Astrocyte (in vitro differentiated cells and primary cell): ENCODE measurements at places on chromosomes 5 and 9.

DNA sequence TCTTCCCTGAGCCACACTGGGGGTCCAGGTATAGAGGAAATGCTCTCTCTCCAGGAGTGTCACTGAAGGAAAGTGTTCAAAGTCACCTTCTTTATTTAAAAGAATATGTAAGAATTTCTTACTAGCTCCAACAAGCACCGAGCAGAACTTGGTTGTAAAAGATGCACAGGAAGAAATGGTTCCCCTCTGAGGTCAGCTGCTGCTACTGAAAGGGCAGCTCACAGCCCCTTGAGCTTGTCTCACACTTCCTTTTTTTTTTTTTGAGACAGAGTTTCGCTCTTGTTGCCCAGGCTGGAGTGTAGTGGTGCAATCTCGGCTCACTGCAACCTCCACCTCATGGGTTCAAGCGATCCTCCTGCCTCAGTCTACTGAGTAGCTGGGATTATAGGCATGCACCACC is 77.2 kb downstream of the PRRT1B start:
- no peak for DNase-seq

- no peak for DNase-seq
Observed at GRCh38 chr5:178355671-178356070, 123.1 kb upstream of the PHYKPL start.

DNA sequence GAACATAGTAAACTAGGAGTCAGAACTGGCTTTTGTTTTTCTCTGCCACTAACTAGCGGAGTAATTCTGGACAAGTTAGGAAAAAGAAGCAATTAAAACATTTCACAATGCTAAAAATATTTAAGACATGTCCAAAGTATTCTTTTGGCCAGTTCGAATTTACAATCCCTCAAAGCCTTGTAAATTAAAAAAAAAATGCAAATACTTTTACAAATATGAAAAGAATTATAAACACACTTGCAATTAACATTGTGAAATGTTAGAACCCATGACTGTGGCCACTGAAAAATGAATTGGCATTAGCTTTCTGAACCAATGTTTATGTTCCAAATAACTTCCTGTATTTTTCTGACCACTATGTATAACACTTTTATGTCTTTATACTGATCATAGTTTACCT is 2.2 kb downstream of the RAD1 start:
- DNase-seq, result peak; percentile 38

GRCh38 chr5:122879076-122879475 is 33.7 kb downstream of the SNX24 start:
- no peak for DNase-seq

DNA sequence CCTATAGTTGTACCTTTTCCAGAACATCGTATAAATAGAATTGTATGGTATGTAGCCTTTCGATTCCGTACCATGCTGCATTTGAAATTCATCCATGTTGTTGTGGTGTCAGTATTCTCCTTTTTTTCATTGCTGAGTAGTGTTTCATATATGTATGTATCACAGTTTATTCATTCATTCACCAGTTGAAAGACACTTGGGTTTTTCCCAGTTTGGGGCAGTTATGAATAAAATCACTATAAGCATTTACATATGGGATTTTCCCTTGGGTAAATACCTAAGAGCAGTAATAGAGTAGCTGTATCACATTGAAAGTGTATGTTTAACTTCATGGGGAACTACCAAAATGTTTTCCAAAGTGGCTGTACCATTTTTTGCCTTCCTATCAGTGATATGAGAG is 16.1 kb upstream of the FKTN start:
- no peak for DNase-seq

DNA sequence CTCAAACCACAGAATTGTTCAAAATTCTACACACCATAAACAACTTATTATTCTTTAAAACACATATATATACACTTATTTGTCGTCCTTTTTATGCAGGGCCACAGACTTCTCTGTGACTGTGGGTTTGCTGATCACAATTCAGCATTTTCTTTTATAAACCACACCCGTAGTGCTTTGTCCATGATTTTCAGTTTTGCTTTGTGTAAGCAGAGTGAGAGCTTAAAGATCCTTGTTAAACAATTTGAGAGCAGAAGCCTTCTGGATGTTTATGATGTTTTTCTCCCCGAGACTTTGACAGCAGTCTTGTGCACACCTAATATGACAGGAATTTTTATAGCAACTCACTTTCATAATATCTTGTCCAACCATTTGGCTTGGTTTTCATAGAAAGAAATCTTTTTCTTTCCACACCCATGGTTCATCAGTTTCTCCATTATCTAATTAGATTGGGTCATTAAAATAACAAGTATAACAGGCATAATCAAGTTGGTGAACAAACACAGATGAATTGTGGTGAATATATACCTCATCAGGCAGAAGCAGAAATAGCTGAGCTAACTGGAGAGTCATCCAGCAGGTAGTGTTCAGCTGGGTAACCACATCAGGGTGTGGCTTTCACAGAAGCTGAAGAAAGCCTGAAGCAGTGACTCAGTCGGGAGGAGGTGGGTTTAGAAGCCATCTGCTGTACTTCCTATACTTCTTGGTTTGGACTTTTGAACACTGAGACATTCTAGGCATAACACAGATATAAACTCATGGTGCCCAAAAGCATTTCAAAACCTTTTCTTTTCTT is 232.8 kb downstream of the DOCK8 start:
- peak; percentile 94 for DNase-seq

DNA sequence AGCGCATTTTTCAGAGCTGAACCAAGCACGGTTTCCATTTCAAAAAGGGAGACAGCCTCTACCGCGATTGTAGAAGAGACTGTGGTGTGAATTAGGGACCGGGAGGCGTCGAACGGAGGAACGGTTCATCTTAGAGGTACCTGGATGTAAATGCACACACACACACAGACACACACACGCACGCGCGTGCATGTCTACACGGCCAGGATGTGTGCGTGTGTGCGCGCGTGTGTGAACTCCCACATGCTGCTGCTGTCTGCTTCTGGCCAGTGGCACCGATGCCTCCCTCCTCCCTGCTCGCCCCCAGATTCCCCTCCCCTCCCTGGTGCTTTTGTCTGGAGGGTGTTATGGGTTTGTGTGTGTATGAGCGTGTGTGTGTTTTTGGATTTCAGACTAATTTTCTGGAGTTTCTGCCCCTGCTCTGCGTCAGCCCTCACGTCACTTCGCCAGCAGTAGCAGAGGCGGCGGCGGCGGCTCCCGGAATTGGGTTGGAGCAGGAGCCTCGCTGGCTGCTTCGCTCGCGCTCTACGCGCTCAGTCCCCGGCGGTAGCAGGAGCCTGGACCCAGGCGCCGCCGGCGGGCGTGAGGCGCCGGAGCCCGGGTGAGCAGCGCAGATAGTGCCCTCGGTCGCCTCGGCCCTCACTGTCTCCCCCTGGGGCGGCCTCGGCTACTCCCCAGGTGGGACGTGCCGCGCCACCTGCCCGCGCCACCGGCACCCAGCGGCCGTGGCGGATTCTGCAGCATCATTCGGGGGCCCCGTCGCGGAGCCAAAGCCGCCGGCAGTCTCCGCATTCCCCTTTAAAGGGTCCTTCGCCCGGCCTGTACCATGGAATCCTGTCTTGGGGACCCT is at the start of gene NTRK2:
Gene NTRK2 (plus strand): TSS at position 442 of the 850 bp plus-strand sequence. CDS start 1,020 bp downstream, outside the sequence.
- peak; percentile 37 for DNase-seq

- DNase-seq, result no peak
Observed at GRCh38 chr9:88312517-88313103, 75.6 kb upstream of the SPIN1 start.

DNA sequence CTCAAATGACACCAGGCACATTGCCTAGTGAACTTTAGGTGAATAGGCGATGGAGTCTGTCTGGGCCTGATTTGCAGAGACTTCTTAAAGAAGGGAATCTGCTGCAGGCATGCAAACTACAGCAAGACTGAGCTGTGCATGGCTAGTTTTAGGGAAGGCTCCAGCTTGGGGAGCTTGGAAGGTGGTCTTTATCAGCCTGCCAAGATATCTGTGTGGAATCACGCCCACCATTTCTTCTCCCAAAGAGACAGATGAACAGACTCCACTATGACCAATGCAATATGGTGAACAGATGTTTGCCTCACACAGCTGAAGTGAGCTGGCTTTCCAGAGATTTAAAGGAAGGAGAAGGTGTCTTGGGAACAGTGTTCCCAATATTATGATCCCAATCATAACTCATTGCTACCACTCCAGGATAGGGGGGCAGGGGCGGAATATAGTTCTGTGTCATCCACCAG is 129.0 kb upstream of the HMHB1 start:
- DNase-seq, result no peak

GRCh38 chr9:125146247-125146646 is 2.9 kb upstream of the SCAI start:
- DNase-seq, result peak; percentile 51

DNA sequence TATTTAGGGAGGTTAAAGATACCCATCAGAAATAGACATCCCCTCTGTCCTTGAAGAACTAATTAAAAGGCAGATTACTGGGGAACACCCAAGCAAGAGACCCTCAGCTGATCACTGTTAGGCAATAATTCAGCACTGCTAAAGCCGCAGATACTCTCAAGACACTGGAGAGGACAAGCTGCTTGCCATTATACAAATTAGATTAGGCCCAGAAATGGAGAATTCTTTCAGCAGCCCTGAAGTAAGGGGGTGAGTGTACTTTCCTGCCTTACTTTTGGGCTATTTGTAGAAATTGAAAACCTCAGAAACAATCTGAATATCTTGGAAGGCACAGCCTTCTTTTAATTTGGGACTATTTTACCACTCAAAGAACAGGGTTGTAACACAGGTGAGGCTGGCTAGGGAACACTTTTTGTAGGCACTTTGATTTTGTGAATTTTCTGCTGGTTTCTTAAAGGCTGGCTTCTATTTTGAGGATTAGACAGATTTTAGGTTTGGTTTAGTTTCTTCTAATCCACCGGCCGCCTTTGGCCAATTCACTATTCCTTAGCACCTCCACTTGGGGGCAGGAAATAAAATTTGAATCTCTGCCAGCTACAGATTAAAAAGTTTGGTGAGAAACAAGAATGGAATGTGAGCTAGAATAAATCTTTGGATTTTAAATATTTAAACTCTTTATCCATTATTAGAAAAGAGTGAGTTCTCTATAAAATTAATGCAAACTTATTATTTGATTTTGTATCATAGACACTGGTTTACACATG is 106.0 kb downstream of the SMARCA2 start:
- DNase-seq, result peak; percentile 41

DNA sequence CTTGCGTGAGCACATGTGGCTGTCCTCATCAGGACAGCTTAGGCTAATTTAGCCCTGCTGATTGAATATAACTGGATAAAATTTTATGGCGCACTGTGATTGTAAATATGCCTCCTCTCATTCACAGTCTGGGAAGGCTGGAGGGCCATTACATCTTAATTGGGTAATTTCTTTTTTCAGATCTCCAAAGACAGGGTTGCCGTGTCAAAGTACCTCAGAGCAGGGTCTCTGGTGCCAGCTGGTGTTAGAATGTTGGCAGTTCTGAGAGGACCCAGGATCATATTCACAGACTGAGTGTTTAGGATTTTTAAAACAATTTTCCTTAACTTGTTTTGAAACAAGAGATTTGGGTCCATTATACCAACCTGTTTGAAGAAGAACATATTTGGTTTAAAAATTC is 455.7 kb upstream of the TLE4 start:
- no peak for DNase-seq

DNA sequence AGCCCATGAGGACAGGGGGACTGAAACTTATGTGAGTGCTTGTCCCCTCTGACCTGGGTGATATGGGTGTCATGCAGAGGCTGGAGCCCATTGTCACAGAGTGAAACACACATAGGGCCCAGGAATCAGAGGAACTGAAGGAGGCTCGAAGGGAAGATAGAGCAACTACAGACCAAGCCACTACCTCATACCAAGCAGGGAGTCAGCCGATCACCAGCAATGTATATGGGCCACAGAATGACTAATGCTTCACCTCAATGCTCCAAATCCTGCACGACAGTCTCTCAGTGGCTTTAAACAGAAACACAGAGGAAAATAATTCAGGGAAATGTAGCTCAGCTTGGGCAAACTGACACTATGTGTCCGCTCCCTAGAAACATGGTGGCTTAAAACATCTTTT is 8.9 kb upstream of the FBXW11 start:
- no peak for DNase-seq

DNA sequence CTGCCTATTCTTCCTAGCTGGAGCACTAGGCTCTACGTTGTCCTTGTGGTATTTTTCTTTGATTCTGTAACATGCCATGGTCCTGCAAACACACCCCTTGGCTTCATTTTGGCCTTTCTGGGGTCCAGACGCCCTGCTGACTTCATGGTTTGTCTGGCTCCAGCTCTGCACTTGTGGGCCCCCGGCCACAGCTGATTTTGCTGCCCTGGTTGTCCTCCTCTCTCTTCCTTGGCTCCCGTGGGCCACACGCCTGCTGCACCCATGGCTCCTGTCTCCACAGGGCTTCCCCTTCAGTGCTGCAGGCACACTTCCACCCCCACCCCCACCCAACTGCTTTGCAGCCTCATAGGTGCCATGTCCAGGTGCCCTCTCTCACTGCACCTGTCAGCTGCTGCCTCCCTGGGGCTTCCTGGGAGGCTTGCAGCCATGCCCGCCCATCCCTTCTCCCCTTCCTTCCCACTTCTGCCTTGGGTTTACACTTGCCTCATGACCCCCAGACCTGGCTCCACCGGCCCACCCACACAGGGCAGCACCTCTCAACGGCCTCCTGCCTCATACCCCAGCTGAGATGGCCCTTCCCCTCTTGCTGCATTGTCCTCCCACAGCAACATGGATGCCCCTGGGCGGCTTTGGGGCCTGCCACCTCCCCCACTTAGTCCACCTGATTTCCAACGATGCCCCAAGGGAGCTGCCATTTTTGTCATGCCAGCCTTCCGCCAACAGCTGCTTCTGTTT is 25.6 kb downstream of the SLC6A3 start:
- no peak for DNase-seq

GRCh38 chr5:100609594-100609993 is 74.4 kb downstream of the FAM174A start:
- no peak for DNase-seq

GRCh38 chr5:59661311-59661710 is 232.2 kb downstream of the PDE4D start:
- DNase-seq, result no peak

- peak; percentile 23 for DNase-seq
Observed at GRCh38 chr9:125461636-125462190, 200.1 kb downstream of the GAPVD1 start.

DNA sequence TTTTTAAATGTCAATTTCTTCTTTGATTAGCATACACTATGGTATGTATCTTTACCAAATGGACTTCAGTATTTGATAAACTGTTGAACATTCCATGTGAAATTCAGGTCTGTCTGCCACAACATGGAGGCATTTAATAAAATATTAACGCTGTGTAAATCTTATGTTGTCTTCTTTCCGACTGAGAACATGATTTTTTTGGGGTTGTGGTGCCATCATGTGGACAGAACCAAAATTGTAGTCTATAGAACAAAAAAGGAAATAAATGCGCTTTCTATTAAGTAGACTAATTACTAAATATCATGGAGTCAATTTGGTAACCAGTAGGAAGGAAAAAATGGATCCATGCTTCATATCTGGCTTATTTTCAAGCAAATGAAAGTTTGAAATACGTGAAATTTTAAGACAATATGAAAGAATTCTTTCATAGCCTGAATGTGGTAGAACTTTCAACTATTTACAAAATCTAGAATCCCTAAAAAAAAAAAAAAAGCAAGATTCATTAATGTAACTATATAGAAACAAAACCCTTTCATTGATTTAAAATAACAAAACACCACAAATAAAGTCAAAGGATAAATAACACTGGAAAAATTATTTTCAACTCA is 2.8 kb upstream of the PLK2 start:
- peak; percentile 38 for DNase-seq

- no peak for DNase-seq
Observed at GRCh38 chr5:25286319-25286718, 641.5 kb upstream of the CDH10 start.

GRCh38 chr5:172162987-172163343 is 25.1 kb downstream of the STK10 start:
- DNase-seq, result no peak
